Stimulated activated CD8-positive, alpha-beta memory T cell treated with anti-CD3 and anti-CD28 coated beads, Interleukin-15, amount 100 ng/mL, for 24 hours (primary cell): ENCODE measurements at places on chromosomes 2 and 18.

DNA sequence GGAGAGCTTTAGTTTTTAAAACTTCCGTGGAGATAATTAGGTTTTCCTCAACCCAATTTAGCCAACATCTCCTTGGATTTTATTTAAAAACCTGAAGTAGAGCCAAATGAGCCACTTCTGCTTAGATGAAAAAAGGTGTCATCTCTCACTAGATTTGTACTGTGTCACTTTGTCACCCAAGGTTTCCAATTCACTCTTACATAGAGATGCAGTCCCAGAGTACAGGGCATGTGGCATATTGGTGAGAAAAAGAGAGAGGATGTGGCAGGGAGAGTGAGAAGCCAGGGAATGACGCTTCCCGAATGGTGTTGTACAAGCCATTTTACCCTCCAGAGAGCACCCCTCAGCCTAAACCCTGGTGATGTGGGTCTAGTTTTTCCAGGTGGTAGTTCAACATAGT, 44.4 kb upstream of the CTLA4 start:
- DNase-seq: no peak

DNA sequence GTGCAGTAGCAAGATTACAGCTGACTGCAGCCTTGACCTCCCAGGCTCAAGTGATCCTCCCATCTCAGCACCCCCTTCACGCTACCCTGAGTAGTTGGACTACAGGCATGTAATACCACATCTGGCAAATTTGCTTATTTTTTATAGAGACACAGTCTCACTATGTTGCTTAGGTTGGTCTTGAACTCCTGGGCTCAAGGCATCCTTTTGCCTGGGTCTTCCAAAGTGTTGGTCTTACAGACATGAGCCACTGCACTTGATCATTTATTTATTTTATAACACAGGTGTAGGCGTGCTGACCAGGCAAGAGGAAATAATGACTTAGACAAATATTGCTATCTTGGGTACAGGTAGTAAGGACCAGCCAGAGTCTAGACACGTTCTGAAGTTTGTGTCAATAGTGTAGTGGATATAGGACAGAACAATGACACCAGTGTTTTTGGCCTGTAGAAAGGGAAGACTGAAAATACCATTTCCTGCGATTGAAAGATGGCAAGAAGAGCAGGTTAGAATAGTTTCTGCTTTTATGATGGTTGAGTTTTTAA, 71.0 kb upstream of the THUMPD2 start:
- DNase-seq: no peak

DNA sequence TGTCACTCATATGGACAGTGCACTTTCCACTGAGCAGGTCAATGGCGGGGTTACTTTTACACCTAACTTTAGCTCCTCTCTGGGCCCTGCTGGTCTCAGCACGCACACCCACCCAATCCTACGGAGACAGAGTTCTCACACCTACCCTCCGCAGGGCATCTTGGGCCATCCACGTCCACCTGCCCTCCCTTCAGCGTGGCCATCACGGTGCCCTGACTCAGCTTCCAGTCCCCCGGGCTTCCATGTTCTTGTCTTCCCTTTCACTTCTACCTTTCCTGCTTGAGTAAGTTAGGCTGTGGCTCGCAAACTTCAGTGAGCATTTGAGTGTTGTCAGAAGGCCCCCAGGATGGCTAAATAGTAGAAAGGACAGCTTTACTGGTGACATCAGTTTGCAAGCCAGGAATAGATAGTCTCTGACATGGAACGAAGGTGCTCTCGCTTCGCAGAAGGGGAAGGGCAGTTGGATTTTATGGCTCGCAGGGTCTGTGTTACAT, 232.4 kb downstream of the SEPTIN10 start:
- no peak for DNase-seq

- no peak for DNase-seq
Measured at GRCh38 chr2:241821460-241822263, 12.7 kb downstream of the NEU4 start.
